ENCODE measurements at places on chromosomes 16 and 17.

DNA sequence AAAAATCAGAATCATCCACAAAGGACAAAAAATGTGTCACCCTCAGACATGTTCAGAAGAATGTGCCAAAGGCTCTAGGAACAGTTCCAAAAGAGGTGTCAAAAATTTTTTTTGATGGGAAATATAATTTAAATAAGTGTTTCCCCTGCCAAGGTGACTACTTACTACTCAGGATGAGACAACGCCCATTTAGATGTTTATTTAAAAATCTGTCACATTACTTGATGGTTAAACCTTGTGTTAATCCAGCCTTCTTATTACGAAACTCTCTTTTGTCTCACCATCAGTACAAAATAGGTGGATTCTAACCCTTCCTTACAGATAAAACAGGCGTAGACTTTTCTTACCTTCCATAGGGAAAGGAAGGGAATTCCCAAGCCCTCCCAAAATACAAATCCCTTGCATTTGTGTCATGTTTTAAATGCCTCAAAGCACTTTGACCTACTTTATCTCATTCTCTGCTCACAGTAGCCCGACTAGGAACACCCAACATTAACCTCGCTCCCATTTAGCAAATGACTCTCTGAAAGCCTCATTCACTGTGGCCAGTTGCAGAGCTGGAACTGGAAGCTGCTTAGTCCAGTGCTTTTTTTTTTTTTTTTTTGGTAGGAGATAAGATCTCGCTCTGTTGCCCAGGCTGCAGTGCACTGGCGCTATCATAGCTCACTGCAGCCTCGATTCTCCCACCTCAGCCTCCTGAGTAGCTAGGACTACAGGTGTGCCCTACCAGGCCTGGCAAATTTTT is 5.8 kb upstream of the GNA13 start:
- DNase-seq: no peak

GRCh38 chr17:47335101-47335936 is 11.6 kb downstream of the EFCAB13 start:
- no peak for DNase-seq

GRCh38 chr17:74147056-74147835 is 56.2 kb upstream of the RPL38 start:
- no peak for DNase-seq

DNA sequence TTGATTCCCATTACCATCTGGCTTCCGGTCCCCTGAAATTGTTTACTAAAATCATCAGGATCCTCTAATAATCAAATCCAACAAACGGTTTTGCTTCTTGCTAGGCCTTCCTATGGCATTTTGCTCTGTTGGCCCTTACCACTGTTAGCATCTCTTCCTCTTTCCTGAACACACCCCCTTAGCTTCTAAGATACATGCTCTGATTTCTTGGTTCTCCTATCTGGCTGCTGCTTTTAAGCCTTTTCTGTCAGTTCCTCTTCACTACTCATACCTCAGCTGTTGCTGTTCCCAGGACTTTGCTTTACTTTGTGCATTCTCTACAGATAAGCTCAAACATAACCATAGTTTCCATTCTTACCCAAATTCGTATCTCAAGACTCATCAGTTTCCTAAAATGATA is 11.4 kb downstream of the CAPNS2 start:
- no peak for DNase-seq

DNA sequence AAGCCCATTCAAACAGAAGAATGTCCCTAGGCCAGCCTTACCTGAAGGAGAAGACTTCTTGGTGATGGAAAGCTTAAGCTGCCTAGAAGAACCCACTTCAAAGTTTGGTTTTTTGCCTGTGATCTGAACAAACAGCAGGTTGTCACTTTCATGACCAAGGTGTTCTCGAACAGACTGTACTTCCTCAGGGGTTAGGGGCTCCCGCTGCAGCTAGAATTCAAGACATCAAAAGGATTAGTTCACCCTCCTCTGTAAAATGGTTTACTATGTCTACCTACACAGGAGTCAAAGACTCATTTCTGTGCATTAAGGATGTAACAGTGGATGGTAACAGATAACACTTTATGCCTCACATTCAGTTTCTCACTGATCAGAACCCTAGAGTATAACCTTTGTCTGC is 13.2 kb downstream of the CIAPIN1 start:
- DNase-seq: no peak

All from C1 segment of cervical spinal cord (tissue), 14 donors.